ENCODE measurements at places on chromosomes 13 and 19. TPM values are rescaled to one million over a fixed set of nuclear protein-coding genes. Genes with fewer than 3 reads are reported as not detected.

The HIF3A gene
- total RNA-seq, result 42.3 TPM

The PBX4 gene
- 7.0 TPM for total RNA-seq

The ZNF763 gene
- total RNA-seq, result 8.4 TPM

The NLRP7 gene
- total RNA-seq, result 0.07 TPM

The MTUS2 gene
- 1.6 TPM for total RNA-seq

The PALM3 gene
- 7.6 TPM for total RNA-seq

The LILRA1 gene
- 4.2 TPM for total RNA-seq

GRCh38 chr19:6539514-6539913 is 8.7 kb downstream of the TNFSF9 start:
- DNase-seq, result no peak

GRCh38 chr19:35090506-35091214 is 25.0 kb upstream of the FXYD3 start:
- peak; percentile 65 for DNase-seq

GRCh38 chr19:45117167-45117594 is 24.2 kb downstream of the PPP1R37 start:
- no peak for DNase-seq

DNA sequence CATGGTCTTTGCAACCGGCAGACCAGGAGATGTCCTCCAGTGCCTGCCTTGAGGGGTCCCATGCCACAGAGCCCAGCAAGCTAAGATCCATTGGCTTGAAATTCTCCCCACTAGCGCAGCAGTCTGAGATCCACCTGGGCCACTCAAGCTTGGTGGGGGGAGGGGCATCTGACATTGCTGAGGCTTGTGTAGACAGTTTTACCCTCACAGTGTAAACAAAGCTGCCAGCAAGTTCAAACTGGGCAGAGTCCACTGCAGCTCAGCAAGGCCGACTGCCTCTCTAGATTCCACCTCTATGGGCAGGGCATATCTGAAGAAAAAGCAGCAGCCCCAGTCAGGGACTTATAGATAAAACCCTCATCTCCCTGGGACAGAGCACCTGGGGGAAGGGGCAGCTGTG is 32.0 kb upstream of the ITM2B start:
- no peak for DNase-seq

DNA sequence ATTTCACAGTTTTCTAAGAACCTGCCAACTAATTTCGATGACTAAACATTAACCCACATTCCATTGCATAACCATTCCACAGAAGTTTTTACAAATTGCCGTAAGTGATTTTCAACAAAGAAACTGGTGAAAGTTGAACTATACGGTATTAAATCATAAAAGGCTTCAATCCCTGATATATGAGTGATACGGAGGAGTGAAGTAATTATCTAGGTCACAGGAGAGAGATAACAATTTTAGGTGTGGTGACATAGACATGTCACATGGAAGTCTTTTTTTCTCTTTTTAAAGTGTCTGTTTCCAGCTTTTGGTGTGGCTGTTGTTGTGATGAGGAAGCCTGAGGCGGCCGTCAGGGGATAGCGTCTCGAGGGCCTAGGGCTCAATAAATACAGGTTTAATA is 29.4 kb downstream of the TBC1D4 start:
- DNase-seq, result no peak

DNA sequence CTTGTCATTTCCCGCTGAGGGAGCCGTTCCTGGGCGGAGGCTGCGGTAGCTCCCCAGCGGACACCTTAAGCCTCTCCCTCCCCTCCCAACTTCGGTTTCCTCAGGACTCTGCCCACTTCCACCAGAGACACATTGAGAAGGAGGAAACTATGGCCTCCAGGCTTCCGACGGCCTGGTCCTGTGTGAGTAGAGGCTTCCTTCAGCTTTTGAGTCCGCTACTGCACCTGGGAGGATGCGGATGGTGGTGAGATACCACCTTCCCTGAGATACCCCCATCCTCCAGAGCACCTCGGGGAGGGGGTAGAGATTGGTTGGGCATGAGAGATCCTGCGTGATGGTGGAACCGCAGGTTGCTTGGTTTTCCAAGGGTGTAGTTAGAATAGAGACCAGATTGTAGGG is 955 bp downstream of the ZNF274 start:
- DNase-seq, result no peak

GRCh38 chr19:7973883-7974282 is 30.4 kb upstream of the TIMM44 start:
- DNase-seq, result no peak

DNA sequence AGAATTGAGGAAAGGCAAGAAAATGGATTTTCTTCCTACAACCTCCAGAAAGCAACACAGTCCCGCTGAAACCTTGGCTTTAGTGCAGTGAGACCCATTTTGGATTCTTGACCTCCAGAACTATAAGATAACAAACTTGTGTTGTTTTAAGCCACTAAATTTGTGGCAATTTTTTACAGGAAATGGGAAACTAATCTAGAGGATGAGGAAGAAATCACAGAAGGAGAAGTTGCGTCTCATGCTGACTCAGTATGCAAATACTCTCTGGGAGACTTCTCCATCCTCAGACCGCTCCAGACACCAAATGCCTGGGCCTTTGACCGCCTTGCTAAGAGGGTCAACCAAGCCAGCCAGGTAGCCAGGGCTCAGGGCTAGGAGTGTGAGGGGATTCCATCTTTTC is 13.1 kb upstream of the CEACAM16 start:
- peak; percentile 63 for DNase-seq

GRCh38 chr13:41456768-41457588 is at the start of gene RGCC:
RGCC (plus strand) TSS chr13:41457550; CDS start chr13:41457708, 158 bp downstream.
- peak; percentile 86 for DNase-seq

DNA sequence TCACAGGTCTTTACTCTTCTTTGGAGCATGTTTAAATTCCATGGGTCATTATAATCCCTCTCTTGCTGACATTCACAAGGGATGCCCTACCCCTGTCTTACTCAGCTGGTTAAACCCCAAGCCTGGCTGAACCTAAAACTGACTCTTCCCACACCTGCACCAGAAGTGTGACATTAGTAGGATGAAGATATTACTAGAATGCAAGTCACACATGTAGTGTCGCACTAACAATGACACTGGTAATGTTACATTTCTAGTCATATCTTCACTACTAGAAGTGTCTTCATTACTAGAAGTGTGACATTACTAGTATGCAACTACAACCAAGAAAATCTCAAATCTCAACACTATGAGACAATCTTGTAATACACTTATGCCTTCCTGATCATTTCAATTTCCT is 14.2 kb downstream of the ZAR1L start:
- no peak for DNase-seq

DNA sequence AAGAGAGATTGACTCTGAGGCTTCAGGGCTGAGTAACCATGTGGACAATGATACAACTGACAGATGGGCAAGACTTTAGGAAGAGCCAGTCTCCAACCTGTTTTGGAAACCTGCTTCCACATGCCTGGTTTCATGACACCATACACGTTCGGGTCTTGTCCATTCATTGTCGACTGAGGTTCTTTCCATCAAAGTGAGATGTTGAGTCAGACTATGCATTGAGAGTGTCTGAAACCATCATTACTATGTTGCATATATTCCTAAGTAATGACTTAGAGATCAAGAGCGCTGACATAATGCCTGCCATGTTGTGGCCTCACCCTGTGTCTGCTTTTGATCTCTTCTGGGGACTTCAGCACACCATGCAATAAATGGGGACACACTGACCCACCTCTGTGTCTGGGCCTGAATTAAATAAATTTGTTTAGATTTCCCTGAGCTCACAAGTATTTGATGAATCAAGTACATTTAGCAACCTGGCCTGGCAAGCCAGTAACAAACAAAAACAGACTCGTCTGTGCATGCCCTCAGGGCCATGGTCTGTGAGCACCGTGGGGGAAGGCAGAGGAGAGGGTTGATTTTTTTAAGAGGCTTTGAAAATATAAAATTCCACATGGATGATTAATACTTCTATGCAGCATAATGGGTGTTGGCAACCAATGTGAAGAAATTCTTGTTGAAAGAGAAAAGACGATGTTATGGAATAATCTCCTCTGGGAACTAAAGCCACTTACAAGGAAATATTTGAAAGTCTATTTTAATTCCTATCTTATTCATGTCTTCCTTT is 49.9 kb upstream of the UBAC2 start:
- DNase-seq, result no peak

DNA sequence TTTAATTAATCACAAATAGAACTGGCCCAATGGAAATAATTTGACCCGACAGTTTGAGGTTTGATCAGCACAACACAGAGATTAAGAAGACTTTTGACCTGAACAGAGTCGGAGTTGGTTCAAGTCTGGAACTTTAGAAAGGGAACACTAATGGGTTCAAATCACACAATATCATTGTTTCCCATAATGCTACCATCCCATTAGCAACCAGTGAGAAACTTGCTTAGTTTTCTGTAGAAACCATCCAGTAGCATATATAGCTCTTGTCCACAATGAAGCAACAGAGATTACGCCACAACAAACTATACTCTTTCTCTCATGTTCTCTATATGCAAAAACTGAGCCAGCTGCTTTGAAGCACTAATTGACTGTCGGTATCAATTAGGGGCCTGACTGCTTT is 376.9 kb upstream of the SPRY2 start:
- DNase-seq, result no peak

- no peak for DNase-seq
Observed at GRCh38 chr13:26880735-26881134, 120.1 kb upstream of the GPR12 start.

DNA sequence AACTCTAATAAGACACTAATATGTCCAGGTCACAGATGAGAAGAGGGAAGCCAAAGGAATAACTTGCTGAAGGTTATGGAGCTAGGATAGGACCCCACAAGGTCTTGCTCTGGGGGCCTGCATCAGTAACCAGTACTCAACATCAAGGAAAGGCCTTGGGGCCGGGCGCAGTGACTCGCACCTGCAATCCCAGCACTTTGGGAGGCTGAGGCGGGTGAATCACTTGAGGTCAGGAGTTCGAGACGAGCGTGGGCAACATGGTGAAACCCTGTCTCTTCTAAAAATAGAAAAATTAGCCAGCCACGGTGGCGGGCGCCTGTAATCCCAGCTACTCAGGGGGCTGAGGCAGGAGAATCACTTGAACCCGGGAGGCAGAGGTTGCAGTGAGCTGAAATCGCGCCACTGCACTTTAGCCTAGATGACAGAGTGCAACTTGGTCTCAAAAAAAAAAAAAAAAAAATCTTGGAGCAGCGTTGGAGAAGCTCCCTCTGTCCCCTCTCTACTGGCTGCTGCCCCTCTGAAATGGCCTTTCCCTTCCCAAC is 1.8 kb downstream of the LONP1 start:
- no peak for DNase-seq

DNA sequence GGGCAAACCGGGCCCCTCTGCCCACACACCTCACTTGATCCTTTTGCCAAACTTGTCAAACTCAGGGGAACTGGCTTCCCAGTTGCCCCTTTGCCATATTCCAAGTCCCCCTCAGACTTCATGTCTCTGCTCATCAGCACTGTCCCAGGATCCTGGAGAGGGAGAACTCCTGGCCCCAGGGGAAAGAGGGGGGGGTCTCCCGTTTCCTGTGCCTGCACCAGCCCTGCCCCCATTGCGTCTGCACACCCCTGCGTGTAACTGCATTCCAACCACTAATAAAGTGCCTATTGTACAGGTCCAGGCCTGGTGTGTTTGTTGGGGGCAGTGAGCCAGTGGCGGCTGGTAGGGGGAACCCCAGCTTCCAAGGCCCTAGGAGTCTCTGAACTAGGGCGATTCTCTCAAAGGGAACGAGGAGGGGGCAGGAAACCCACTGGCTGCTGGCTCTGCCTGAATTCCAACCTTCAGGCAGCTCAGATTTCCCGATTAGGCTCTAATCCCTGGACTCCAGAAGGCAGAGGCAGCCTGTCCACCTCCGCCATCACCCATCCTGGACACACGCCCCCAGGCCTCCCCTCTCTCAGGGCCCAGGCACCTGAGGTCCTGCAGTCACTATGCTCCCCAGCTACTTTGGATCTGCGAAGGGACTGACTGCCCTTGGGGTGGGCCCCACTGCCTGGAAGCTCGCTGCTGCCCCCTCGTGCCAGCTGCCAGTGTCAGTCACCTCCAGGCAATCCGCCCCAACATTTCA is 9.7 kb upstream of the ILF3 start:
- peak; percentile 89 for DNase-seq

GRCh38 chr13:62846302-62846701 is 1430.7 kb upstream of the PCDH20 start:
- no peak for DNase-seq

DNA sequence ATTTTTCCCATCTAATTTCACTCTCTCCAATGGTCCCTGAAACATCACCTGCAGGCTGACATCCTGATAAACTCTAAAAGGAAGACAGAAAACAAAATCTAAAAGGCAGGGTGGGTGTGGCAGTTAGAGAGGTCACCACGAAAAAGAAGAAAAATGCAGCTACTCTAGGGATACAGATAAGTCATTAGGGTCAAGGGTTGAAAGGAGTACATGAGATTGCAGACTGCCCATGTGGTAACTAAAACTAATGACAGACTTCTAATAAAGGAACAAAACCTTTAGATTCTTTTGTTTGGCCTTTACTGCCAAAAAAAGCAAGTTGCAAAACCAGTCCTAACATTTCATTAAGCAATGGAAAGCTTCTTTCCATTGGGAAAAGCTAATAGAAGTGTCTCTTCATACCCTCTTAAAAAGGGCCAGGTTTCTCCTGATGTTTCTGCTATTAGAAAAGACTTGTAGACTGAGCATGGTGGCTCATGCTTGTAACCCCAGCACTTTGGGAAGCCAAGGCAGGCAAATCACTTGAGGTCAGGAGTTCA is 31.0 kb downstream of the THSD1 start:
- no peak for DNase-seq

- DNase-seq, result no peak
Observed at GRCh38 chr13:38210928-38211596, 138.6 kb upstream of the UFM1 start.

DNA sequence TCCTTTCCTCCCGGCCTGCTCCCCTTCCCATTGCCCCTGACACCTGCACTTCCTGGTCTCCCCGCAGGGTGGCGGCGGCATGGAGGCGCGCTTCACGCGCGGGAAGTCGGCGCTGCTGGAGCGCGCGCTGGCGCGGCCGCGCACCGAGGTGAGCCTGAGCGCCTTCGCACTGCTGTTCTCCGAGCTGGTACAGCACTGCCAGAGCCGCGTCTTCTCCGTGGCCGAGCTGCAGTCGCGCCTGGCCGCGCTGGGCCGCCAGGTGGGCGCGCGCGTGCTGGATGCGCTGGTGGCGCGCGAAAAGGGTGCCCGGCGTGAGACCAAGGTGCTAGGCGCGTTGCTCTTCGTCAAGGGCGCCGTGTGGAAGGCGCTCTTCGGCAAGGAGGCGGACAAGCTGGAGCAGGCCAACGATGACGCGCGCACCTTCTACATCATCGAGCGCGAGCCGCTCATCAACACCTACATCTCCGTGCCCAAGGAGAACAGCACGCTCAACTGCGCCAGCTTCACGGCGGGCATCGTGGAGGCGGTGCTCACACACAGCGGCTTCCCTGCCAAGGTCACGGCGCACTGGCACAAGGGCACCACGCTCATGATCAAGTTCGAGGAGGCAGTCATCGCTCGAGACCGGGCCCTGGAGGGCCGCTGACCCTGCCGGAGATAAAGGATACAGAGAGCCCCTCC is 1.7 kb downstream of the TRAPPC5 start:
- peak; percentile 88 for DNase-seq

DNA sequence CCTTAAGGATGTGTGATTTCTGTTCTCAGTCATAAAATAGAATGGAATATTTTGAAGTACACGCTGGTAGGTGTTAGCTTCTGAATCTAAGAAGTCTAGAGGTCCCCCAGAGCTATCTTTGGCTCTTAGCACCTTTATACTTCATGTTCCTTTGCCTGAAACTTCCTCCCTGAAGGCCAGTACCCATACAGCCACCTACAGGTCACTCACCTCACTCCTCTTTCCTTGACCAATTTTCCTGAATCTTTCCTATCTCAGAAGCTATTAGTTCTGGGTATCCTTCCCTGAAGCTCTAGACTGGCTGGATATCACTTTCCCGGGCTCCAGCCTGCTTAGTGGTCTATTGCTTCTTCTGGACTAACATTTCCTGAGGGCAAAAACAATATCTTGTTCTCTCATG is 93.4 kb upstream of the EDNRB start:
- DNase-seq, result no peak

All from upper lobe of left lung (tissue), 6 donors.